Thoracic aorta (tissue), 2 donors: ENCODE measurements at places on chromosomes 7 and 10.
A peak's percentile ranks its signal among the peaks of the same experiment; 100 is the strongest.

GRCh38 chr7:23892019-23892418, 182.0 kb downstream of the STK31 start:
- no peak for DNase-seq

- DNase-seq, result no peak
Measured at GRCh38 chr7:54904986-54905385, 113.8 kb upstream of the EGFR start.

DNA sequence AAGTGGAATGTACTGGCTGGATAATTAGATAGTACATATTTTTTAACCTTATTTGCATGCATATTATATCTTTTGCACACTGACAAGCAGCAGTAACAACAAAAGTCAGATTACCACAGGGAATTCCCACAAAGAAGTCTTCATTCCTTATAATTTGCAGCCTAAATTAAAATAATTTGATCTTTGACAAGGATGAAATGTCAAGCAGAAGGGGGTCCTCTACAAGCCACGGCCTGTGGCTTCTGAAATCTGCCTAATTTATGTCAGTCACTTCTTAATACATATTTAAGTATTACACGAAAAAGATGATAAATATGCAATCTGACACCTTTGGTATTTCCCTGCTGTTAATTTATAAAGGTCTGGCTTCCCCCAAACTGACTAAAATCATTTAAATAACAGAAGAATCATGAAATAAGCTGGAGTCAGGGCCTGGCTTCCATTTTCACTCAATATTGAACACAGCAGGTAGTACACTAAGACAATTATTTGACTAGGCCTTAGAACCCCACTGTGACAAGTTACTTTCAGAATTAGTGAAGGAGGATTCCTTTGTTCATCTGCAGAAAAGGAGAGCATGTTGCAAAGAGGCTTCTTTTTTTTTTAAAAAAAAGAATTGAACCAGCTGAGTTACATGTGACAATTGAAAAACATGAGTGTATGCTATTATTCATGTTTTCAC, 351.1 kb upstream of the ETV1 start:
- DNase-seq, result no peak

- no peak for DNase-seq
Measured at GRCh38 chr7:65354263-65354662, 19.4 kb upstream of the ZNF92 start.

- no peak for DNase-seq
Measured at GRCh38 chr7:81694711-81695110, 75.1 kb downstream of the HGF start.

- DNase-seq, result no peak
Measured at GRCh38 chr7:123533553-123533917, 860 bp downstream of the IQUB start.

GRCh38 chr7:112162142-112162766, 43.9 kb downstream of the DOCK4 start:
- DNase-seq, result no peak

- no peak for DNase-seq
Measured at GRCh38 chr7:35991511-35992232, 161.4 kb upstream of the EEPD1 start.

DNA sequence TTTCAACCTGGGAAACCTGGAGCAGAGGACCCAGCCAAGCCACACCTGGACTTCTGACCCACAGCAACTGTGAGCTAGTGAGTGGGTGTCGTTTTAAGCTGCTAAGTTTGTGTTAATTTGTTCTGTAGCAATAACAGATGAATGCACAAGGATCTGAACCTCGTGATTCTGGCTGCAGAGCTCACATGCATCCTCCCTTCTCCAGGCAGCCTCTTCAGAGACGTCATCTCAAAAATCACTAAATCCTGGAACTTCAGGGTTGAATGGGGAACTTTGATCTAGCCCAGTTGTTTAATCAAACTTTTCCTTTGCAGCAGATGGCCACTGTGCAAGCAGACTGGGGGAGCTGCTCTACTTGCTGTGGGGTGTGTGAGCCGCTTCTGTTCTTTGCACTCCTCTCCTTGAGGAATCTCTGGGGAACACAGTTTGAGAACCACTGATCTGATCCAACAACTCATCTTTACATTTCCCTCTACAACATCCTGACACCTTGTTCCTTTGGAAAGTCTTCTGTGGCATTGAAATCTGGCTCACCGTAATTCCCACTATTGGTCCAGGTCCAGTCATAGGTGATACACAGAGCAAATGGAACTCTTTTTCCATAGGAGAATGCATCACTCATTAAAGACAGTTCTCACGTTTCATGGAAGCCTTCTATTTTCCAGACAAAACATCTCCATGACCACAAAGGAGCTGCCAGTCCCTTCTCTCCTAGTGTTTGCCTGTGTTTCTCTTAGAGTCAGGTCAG, 90.3 kb downstream of the CHN2 start:
- no peak for DNase-seq

DNA sequence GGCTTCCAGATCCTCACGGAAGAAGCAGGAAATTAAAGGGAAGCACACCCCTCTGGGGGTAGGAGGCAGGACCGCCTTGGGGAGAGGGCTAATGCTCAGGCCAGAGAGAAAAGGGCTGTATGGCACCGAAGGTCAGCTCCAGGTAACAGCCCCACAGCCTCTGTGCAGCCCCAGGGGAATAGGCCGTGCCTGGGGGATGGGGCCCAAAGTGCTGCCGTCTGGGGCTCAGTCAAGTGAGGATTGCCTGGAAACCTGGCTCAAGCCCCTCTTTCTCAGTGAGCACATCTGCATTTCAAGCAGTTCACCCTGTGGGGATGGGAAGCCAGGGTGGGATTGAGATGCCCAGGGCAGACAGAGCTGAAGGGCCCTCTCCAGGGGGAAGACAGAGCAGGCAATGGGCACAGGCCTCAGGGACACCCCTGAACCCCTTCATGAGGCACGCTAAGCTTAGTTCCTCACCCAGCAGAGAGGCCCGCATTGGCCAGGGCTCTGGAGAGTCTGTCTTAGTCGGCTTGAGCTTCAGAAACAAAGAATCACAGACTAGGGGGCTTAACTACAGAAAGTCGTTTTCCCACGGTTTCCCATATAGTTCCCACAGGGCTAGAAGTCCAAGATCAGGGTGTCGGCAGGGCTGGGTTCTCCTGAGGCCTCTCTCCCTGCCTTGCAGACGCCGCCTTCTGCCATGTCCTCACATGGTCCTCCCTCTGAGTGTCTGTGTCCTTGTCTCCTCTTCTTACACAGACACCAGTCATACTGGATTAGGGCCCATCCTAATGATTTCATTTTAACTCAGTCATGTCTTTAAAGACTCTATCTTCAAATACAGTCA, 118.2 kb downstream of the PTPN20 start:
- DNase-seq, result no peak

DNA sequence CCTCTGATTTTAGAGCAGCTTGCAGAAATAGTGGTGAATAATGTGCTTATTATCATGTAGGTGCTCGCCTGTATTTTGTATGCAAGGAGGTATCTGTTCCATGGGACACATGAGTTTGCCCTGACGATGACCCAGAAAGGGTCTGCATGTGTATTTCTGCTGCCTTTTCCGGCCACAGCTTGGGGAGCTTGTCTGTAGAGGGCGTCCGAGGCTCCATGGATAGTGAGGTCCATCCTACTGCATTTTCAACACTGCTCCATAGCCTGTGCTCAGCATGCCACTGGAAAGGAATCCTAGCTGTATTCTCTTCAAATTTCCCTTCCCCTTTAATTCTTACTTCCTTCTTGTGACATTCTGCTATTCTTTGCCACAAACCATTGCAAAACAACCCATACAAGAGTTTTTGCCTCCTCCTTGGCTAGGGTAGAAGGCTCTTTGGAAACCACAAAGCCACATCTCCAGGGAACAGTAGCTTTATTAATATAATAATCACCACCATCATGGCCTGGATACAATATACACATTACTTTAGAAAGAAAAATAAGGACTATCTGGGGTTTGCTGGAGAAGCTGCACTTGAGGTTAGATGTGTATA, 127.7 kb downstream of the DYNC1I1 start:
- no peak for DNase-seq

GRCh38 chr10:88926566-88927415, 25.8 kb downstream of the ACTA2 start:
- no peak for DNase-seq

DNA sequence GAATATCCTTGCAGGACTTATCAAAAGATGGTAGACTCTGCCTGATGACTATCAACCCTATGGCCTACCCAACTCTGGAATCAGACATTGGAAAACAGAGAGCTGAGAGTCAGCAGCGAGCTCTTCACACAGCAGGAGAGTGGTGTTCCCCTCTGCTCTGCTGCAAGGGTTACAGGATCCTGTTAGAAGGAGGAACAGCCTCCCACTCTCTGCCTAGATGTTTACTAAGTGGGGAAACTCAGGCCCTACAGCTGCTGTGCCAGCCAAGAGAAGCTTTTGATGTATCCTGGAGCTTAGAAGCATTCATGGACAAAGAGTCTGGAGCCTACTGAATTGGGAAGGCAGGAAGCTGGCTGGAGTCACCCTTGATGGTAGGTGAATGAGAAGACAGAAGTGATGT, 104.6 kb downstream of the ABLIM1 start:
- no peak for DNase-seq

DNA sequence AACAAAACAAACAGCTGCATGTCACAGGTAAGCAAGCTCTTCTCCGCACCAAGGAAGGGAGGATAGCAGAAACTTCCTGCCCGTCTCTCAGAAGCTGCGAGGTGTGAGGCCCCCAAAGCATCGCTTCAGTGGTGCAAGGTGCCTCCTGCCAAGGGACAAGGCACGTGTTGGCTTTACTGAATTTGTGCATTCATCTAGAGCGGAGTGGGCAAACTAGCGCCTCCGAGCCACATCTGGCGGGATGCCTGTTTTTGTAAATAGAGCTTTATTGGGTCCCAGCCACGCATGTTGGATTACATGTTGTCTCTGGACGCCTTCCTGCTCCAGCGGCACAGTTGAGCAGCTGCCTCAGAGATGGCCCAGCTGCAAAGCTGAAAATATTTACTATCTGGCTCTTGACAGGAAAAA, 27.7 kb downstream of the PHYH start:
- peak; percentile 10 for DNase-seq

DNA sequence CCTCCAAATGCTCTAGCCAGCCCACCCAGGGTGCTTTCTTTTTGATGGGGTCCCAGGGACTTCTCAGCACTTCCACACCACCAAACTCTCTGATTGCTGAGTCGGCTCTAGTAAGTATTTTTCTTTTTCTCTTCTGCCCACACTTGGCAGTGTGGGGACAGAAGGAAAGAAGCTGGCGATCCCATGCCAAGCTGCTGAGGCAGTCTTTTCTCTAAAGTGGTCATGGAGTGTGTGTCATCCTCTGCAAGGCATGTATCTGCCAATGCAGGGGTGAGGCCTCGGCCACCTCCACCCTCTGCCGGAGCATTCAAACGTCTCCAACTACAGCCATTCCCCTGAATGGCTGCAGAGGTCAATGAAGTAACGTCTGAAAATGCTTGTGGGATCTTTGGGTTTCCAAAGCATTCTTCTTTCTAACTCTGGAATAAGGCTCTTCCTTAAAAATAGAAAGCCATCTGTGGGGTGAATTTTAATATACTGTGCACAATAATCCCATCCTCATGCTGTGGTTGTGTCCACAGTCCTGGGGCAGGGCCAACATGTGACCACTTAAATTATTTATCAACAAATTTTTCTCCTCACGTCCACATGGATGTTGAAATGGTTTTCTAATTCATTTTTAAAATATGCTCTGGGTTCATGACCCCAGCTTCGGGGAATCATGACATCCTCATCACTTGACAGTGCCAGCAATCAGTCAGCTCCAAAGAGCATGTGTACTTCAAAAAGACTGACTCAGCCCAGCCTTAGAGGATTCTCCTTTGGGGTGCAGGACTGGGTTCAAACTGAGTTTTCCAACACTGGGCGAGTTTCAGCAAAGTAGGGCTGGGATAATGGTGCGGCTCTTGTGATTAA, 171.3 kb upstream of the ITGB1 start:
- DNase-seq, result no peak

DNA sequence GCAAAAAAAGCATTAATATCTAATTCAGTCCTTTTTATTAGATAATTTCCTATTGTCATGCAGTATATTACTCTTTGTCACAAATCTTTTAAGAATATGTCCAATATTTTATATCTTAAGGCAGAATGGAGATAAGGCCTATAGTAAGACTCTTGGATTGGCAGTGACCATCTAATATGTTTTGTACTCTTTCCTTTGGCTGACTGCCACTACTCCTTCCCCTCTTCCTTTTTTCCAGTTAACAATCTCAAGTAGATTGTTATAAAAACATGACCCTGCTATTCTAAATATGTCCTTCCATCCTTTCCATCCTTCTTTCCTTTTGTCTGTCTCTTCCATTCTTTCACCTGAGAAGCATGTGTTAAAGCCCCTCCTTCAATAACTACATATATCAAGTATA, 92.8 kb upstream of the TMEM168 start:
- DNase-seq, result no peak

- no peak for DNase-seq
Measured at GRCh38 chr10:123287594-123288247, 133.5 kb downstream of the BUB3 start.

GRCh38 chr7:78398576-78398975, 600.0 kb downstream of the PHTF2 start:
- no peak for DNase-seq

GRCh38 chr10:117661316-117661715, 118.8 kb downstream of the EMX2 start:
- DNase-seq, result no peak

DNA sequence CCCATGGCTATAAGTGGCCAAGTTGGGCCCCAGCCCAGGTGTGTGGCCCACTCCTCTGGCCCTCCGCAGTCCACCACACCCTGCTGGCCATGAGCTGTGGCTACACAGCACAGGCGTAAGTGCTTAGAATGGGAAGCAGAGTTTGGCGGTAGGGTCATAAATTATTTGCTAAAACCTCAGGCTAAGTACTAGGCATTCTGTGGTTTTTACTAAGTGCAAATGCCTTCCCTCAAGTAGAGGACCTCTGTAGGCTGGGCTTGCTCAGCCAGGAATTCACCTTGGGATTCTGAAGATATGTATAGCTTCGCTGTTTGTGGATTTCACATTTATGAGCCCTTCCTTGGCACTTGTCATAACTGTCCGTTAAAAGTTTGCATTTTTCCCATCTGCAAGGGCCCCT, 44.8 kb upstream of the LOXL4 start:
- DNase-seq, result no peak

GRCh38 chr7:126856691-126857291, 395.9 kb downstream of the GRM8 start:
- no peak for DNase-seq

GRCh38 chr7:49125246-49125645, 200.9 kb downstream of the CDC14C start:
- DNase-seq, result no peak

DNA sequence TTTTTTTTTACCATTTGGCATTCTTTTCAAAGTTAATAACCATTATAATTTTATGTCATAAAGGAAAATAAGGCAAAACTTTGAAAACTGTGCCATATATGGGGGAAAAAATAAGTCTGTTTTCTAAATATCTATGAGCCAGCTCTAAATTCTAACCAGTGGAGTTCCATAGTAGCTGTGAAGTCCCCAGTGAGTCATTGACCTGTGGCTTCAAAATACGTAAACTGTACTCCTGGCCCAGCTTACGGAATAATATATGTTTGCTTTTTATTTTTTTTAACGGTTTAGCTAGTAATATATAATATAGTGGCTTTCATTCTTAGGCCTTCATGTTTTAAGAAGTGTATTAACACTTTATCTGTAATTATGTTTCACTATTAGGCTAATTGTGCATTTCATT, 20.5 kb downstream of the ZRANB1 start:
- no peak for DNase-seq

- DNase-seq, result no peak
Measured at GRCh38 chr7:45000093-45001032, at the start of gene CCM2. CCM2 (plus strand) TSS chr7:45000201; CDS start chr7:45000334, 133 bp downstream.
